GM23248 (cell line): ENCODE measurements at places on chromosomes 5 and 9. TPM values are rescaled to one million over a fixed set of nuclear protein-coding genes. Genes with fewer than 3 reads are reported as not detected.

DNA sequence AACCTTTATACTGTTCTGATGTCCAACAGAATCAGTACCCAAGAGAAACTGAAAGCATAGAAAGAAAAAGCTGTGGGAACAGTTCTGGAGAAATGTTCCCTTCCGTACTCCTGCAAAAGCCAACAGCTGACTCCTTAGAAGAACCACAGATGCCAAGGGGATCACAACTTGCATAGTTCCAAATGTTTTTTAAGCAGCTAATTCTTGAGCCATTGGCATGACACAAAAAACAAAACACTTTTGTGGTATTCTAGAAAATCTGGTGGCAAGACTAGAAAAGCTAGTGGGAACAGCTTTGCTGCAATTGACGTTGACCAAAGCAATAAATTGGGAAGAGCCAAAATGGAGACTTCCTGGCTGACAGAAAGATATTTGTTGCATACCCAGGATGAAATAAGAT lies 189.9 kb downstream of the ARL15 start:
- no peak for DNase-seq
- H3K4me1 ChIP-seq: peaks cover 6% of the 10 kb centered on the region; the same call in 1 of the 2 replicates
- H3K27ac ChIP-seq: no peak overlapping the region
- no peaks in the 10 kb centered on the region for H3K27me3 ChIP-seq
- no peak overlapping the region for H3K4me3 ChIP-seq

- no peak for DNase-seq
- no peaks in the 10 kb centered on the region for H3K4me1 ChIP-seq
- no peaks in the 10 kb centered on the region for H3K36me3 ChIP-seq
- H3K27me3 ChIP-seq: no peaks in the 10 kb centered on the region
- H3K4me3 ChIP-seq: no peak overlapping the region
Observed at GRCh38 chr9:114169029-114169951, 14.0 kb downstream of the COL27A1 start.

DNA sequence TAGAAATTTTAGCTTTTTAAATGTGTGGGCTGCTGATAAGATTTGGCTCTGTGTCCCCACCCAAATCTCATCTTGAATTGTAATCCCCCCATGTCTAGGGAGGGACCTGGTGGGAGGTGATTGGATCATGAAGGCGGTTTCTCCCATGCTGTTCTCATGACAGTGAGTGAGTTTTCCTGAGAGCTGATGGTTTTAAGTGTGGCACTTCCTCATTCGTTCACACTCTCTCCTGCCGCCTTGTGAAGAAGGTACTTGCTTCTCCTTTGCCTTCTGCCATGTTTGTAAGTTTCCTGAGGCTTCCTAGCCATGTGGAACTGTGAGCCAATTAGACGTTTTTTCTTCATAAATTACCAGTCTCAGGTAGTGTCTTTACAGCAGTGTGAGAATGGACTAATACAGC lies 127.8 kb upstream of the MVB12B start:
- peaks cover 48% of the 10 kb centered on the region for H3K27me3 ChIP-seq
- no peaks in the 10 kb centered on the region for H3K36me3 ChIP-seq
- no peak overlapping the region for H3K4me3 ChIP-seq
- H3K4me1 ChIP-seq: no peaks in the 10 kb centered on the region
- H3K27ac ChIP-seq: no peak overlapping the region

DNA sequence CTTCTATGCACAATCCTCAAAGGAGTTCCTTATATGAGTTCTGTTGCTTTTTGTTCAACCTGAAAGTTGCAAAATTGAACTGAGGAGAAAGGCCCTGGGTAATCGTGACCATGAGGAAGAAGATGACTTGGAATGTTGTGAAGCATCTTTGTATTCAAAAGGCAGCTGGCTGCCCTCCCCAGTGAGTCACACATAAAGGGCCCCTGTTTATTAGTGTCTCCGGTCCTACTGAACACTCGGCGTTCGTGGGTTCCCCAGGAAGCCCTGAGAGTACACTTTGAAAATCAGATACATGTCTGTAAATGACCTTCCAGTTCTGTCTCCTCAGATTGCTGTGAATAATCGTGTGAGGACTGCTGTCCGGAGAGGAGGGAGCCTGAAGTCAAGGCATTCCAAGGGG lies 73.6 kb downstream of the C9orf153 start:
- peak; percentile 21 for DNase-seq
- H3K36me3 ChIP-seq: no peaks in the 10 kb centered on the region
- H3K4me3 ChIP-seq: no peak overlapping the region
- no peak overlapping the region for H3K27ac ChIP-seq
- H3K27me3 ChIP-seq: no peaks in the 10 kb centered on the region
- no peaks in the 10 kb centered on the region for H3K4me1 ChIP-seq

DNA sequence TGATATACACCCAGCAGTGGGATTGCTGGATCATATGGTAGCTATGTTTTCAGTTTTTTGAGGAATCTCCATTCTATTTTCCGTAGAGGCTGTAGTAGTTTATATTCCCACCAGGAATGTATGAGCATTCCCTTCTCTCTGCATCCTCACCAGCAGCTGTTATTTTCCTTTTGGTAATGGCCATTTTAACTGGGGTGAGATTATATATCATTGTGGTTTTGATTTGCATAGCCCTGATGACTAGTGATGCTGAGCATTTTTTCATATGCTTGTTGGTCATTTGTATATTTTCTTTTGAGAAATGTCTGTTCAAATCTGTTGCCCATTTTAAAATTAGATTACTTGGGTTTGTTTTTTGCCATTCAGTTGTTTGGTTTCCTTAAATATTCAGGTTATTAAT lies 11.2 kb upstream of the PPIC start:
- DNase-seq: no peak
- H3K36me3 ChIP-seq: no peaks in the 10 kb centered on the region
- no peak overlapping the region for H3K4me3 ChIP-seq
- no peaks in the 10 kb centered on the region for H3K4me1 ChIP-seq
- no peak overlapping the region for H3K27ac ChIP-seq
- H3K27me3 ChIP-seq: no peaks in the 10 kb centered on the region

- no peaks in the 10 kb centered on the region for H3K27me3 ChIP-seq
- no peaks in the 10 kb centered on the region for H3K36me3 ChIP-seq
- peak overlapping the region; percentile 43 for H3K4me3 ChIP-seq
- H3K4me1 ChIP-seq: peaks cover 30% of the 10 kb centered on the region
- DNase-seq: peak; percentile 94
Observed at GRCh38 chr9:131608493-131609037, 63.2 kb downstream of the PRRT1B start.

DNA sequence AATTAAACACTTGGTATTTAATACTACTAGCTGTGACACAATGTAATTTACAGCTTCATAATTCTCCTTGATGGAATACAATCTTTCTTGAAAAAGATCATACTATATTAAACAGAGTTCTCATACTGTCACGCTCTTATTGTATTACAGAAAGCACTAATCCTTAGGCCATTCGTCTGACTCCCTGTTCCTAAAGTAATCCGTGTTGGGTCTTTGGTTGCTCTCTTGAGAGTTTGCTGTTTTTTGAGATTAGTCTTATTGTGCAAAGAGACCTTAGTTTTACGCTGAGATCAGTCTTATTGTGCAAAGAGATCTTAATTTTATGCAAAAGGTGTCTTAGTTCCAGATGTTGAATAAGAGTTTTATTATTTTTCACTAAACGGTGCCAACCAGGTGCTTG lies 190.6 kb downstream of the ISL1 start:
- H3K27me3 ChIP-seq: no peaks in the 10 kb centered on the region
- no peaks in the 10 kb centered on the region for H3K4me1 ChIP-seq
- H3K4me3 ChIP-seq: no peak overlapping the region
- no peaks in the 10 kb centered on the region for H3K36me3 ChIP-seq
- H3K27ac ChIP-seq: no peak overlapping the region

DNA sequence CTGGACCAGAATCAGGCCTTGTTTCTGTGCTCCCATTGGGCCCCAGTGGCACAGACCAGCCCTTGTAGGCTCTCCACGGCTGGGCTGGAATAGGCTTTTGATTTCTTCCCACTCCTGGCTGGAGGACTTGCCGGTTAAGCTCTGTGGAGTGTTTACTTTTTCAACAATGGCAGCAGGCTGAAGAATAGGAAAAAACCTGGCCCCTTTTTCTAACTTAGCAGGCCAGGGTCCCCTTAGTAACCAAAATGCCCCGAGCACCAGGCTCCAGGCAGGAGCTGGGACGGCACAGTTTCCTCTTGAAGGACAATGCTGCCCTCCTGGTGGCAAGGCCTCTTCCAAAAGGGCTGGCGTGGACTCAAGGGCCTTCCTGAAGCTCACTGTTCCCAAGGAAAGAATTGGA lies 230.3 kb downstream of the CRB2 start:
- no peaks in the 10 kb centered on the region for H3K36me3 ChIP-seq
- no peaks in the 10 kb centered on the region for H3K27me3 ChIP-seq
- DNase-seq: no peak
- no peak overlapping the region for H3K27ac ChIP-seq

DNA sequence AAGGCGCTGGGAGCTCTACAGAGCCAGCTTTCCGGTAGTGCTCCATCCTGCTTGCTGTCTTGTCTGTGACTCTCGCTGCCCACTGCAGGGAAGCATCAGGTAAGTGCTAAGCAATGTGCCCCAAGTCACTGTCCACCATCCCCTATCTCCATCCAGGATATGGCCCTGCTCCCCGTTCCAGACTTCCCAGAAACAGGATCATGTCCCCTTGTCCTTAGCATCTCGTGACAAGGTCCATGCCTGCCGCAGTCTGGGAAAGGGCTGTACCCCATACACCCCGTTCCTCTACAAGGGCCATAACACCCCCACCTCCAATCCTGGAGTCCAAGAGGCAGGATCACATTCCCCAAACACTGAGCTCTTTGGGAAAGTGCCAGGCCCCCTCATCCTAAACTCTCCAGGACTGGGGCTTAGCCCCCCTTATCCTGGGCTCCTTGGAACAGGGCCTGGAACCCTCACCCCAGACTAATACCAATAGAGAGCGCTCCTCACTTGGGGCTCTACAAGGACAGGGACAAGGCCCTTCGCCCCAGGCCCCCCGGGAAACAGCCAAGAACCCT lies 566 bp downstream of the RPP25L start:
- H3K4me3 ChIP-seq: peak overlapping the region; percentile 94
- H3K4me1 ChIP-seq: peaks cover 9% of the 10 kb centered on the region; the same call in 1 of the 2 replicates
- H3K27me3 ChIP-seq: no peaks in the 10 kb centered on the region
- DNase-seq: peak; percentile 30
- H3K27ac ChIP-seq: peak overlapping the region; percentile 41; the same call in 1 of the 2 replicates
- no peaks in the 10 kb centered on the region for H3K36me3 ChIP-seq

GRCh38 chr9:85212887-85213286 lies 528.9 kb downstream of the AGTPBP1 start:
- no peaks in the 10 kb centered on the region for H3K27me3 ChIP-seq
- DNase-seq: peak; percentile 87
- peak overlapping the region; percentile 56 for H3K27ac ChIP-seq
- H3K4me1 ChIP-seq: peaks cover 36% of the 10 kb centered on the region
- peak overlapping the region; percentile 46 for H3K4me3 ChIP-seq
- H3K36me3 ChIP-seq: no peaks in the 10 kb centered on the region

DNA sequence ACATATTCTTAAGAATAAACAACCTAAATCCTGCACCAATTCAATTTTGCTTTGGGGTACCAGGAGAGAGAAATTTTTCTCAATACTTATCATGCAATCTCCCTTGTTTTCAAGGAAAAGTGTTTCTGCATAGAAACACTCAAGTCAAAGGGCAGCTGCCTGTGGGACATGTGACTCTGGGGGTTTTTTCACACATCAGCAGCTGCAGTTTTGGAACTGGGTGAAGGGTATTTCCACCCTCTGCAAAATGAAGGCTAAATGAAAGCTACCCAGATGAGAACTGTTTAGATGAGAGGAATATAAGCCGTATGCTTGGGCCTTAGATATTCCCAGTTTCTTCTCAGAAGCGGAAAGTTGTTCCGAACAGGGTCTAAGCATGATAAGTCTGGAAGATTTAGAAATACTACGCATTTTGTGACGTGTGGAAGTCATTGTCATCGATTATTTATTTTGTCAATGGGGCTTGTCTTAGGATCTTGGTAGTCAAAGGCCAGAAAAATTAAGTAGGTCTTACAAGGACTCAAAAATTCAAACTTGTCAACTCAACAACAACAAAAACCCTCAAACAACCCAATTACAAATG lies 64.3 kb upstream of the BOD1 start:
- no peaks in the 10 kb centered on the region for H3K36me3 ChIP-seq
- H3K4me3 ChIP-seq: no peak overlapping the region
- H3K4me1 ChIP-seq: no peaks in the 10 kb centered on the region
- no peak overlapping the region for H3K27ac ChIP-seq

DNA sequence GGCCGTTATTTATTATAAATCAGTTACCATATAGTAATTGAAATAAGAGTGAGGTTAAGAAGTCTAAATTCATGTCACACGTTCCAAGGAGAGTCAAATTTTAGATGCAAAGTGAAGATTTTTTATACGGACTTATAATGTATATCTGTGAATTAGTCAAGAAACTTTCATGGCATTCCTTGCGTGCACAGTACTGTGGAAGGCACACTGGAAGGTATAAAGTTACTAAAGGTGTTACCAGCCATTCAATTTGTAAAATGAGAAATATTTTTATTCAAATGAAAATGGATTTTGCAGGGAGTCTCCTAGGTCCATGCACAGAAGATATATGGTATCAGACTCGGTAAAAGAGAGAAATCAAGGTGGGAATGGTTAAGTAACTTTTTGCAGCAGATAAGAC lies 408.1 kb upstream of the CTNND2 start:
- H3K4me3 ChIP-seq: no peak overlapping the region
- H3K36me3 ChIP-seq: no peaks in the 10 kb centered on the region
- DNase-seq: no peak
- no peaks in the 10 kb centered on the region for H3K4me1 ChIP-seq
- H3K27ac ChIP-seq: no peak overlapping the region

- peaks cover 45% of the 10 kb centered on the region for H3K4me1 ChIP-seq
- 0 out of 2 replicates have a peak overlapping the region, but pooled peaks have one; percentile 6 for H3K4me3 ChIP-seq
- no peaks in the 10 kb centered on the region for H3K36me3 ChIP-seq
- H3K27ac ChIP-seq: peak overlapping the region; percentile 65
Observed at GRCh38 chr5:127010362-127010761, 20.0 kb downstream of the MARCHF3 start.

- DNase-seq: no peak
- no peaks in the 10 kb centered on the region for H3K27me3 ChIP-seq
- no peak overlapping the region for H3K4me3 ChIP-seq
- H3K4me1 ChIP-seq: no peaks in the 10 kb centered on the region
- H3K27ac ChIP-seq: no peak overlapping the region
Observed at GRCh38 chr5:164076556-164076955, 571.1 kb downstream of the MAT2B start.

DNA sequence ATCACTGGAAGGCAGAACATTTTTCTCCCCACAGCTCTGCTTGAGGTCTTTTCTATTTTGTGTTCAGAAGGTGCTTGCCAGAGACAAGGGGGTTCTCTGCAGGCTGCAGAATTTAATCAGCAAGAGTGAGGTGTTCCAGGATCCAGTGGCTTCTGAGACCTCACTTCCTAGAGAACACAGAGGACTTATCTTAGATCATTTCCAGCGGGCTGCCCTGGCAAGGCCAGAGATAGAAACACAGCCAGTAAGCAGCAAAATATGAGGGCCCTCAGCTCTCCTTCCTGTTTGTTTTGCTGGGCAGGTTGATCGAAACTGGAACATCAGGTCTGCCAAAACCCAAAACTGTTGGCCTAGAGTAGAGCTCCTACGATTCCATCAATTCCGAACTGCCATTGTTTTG lies 187.3 kb downstream of the DIRAS2 start:
- no peaks in the 10 kb centered on the region for H3K36me3 ChIP-seq
- no peak overlapping the region for H3K4me3 ChIP-seq
- H3K27me3 ChIP-seq: no peaks in the 10 kb centered on the region
- DNase-seq: no peak

Gene TMEM215
- polyA plus RNA-seq: not detected in 2 replicates

Gene GRIA1
- 0.04 and 0.13 TPM in 2 replicates for polyA plus RNA-seq

Gene ALDH7A1
- polyA plus RNA-seq: 108 and 113 TPM in 2 replicates

Gene COL15A1
- polyA plus RNA-seq: 8.8 and 9.7 TPM in 2 replicates

Gene URM1
- polyA plus RNA-seq: 60.9 and 64.4 TPM in 2 replicates

Gene PCDHB7
- 0.51 and 0.52 TPM in 2 replicates for polyA plus RNA-seq

Gene RFX3
- 0.80 and 1.2 TPM in 2 replicates for polyA plus RNA-seq

Gene BHMT2
- 6.2 and 7.0 TPM in 2 replicates for polyA plus RNA-seq
